ENCODE measurements at places on chromosomes 7 and 10. TPM values are rescaled to one million over a fixed set of nuclear protein-coding genes. Genes with fewer than 3 reads are reported as not detected.

PSD gene
- 5.6 TPM for total RNA-seq

GRCh38 chr10:81082621-81083376 is 545.1 kb downstream of the SH2D4B start:
- H3K4me1 ChIP-seq = no peaks in the 10 kb centered on the region
- no peaks in the 10 kb centered on the region for H3K36me3 ChIP-seq
- H3K27me3 ChIP-seq = no peaks in the 10 kb centered on the region
- no peak overlapping the region for H3K27ac ChIP-seq
- no peak overlapping the region for H3K4me3 ChIP-seq
- no peak for DNase-seq

GLI3 gene
- total RNA-seq = 31.1 TPM

- no peak for DNase-seq
- no peaks in the 10 kb centered on the region for H3K36me3 ChIP-seq
- no peak overlapping the region for H3K27ac ChIP-seq
- no peak overlapping the region for H3K4me3 ChIP-seq
- no peaks in the 10 kb centered on the region for H3K4me1 ChIP-seq
- H3K27me3 ChIP-seq = no peaks in the 10 kb centered on the region
These were observed 4.7 kb downstream of the PPP1R9A start for GRCh38 chr7:94912085-94912484.

ZNF316 gene
- 15.5 TPM for total RNA-seq

DNA sequence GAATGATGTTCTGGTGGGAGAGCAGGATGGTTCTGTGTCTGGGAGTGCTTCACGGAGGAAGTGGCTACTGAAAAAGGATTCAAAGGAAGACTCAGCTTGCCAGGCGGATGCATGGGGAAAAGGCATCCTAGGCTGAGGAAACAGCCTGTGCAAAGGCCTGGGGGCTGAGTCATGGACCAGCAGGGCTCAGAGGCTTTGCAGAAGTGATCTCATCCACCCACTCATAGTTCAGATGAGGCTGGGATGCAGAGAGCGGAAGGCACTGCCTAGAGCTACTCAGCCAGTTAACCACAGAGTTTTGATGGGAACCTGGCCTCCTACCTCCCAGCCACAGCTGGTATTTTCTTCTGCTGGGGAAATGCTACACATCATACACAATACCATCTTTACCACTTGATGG is 15.8 kb upstream of the ADAMTS14 start:
- no peaks in the 10 kb centered on the region for H3K4me1 ChIP-seq
- H3K27me3 ChIP-seq = no peaks in the 10 kb centered on the region
- no peak for DNase-seq
- H3K27ac ChIP-seq = no peak overlapping the region
- no peaks in the 10 kb centered on the region for H3K36me3 ChIP-seq

DNA sequence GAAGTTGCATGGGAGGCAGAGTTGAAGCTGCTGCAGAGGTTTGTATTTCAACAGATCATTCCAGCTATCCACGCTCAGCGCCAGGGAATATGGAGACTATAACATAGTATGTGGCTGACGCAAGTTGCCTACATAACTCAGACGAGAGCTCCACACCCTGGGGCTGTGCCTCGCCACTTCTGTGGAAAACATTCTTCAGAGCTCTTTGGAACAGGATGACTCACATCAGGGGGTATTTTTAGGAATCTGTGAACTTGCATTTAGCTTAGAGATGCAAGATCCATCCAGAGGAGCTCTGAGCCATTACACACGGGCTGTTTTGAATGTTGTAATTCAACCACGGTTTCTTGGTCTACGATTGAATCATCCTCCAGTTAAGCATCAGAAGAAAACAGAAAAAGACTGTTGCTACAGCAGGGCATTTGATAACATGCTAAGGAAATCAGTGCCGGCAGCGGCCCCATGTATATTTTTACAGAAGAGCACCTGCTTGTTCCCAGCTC is 481.5 kb upstream of the AKR1E2 start:
- no peak overlapping the region for H3K27ac ChIP-seq
- H3K27me3 ChIP-seq = no peaks in the 10 kb centered on the region
- H3K4me3 ChIP-seq = no peak overlapping the region
- DNase-seq = peak; percentile 23

DNA sequence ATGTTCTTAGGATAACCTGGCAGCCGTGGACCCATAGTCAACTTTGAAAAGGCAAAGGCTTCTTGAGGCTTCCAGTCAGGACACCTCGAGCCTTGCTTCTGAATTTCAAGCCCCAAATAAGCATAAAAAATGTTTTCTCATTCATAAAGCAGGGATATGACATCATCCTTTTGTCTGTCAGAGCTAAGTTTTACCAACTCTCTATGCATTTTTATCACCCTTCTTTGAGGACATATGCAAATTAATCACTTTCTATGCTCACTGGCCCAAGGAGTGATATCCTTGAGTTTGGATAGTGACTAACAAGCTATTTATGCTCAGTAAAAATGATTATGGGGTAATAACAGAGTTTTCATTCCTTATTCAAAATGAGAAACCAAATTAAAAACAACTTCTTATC is 159.4 kb downstream of the ANLN start:
- no peaks in the 10 kb centered on the region for H3K36me3 ChIP-seq
- no peak overlapping the region for H3K4me3 ChIP-seq
- no peak for DNase-seq
- H3K27me3 ChIP-seq = no peaks in the 10 kb centered on the region
- no peak overlapping the region for H3K27ac ChIP-seq

GCK gene
- total RNA-seq = 4.9 TPM

DNA sequence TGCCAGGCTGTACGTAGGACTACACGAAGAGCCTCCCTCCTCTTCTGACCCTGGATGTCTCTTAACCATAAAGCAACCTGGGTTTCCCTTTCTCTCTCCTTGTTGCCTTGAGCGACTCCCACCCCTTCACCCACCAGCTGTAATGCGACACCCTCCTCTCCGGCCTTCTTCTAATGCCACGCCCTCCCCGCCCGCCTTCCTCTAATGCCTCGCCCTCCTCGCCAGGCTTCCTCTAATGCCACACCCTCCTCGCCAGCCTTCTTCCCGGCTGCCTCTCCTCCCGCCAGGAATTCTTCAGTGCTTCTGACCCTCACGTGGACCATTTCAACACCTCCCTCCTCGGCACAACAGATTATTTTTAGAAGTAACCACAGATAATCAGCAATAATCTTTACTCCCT is 348.5 kb upstream of the SHH start:
- H3K4me1 ChIP-seq = no peaks in the 10 kb centered on the region
- 0 out of 2 replicates have a peak, but pooled peaks cover 2% of the 10 kb centered on the region for H3K27me3 ChIP-seq
- peak; percentile 23 for DNase-seq
- H3K27ac ChIP-seq = no peak overlapping the region

DNA sequence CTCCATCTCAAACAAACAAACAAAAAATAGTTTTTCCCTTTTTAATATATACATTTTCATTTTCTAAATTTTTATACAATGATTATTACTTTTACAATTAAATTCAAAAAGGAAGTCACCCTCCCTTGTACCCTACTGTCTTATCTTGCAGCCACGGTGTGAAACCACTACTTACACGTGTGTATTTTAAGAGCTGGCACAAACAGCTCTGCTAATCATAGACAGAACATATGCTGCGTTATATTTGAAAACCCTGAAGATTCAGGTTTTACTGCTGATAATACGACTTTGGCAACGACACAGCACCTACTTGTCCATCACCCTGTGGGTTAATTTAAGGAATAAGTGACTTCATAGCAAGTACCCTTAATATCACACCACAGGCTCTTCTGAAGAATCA is 991 bp downstream of the ANKRD61 start:
- H3K36me3 ChIP-seq = peaks cover 73% of the 10 kb centered on the region
- no peak overlapping the region for H3K27ac ChIP-seq
- H3K4me3 ChIP-seq = no peak overlapping the region
- DNase-seq = no peak
- no peaks in the 10 kb centered on the region for H3K27me3 ChIP-seq

- no peak overlapping the region for H3K4me3 ChIP-seq
- no peaks in the 10 kb centered on the region for H3K4me1 ChIP-seq
- DNase-seq = no peak
- no peak overlapping the region for H3K27ac ChIP-seq
These were observed 14.1 kb downstream of the BRI3 start for GRCh38 chr7:98295467-98296192.

DNA sequence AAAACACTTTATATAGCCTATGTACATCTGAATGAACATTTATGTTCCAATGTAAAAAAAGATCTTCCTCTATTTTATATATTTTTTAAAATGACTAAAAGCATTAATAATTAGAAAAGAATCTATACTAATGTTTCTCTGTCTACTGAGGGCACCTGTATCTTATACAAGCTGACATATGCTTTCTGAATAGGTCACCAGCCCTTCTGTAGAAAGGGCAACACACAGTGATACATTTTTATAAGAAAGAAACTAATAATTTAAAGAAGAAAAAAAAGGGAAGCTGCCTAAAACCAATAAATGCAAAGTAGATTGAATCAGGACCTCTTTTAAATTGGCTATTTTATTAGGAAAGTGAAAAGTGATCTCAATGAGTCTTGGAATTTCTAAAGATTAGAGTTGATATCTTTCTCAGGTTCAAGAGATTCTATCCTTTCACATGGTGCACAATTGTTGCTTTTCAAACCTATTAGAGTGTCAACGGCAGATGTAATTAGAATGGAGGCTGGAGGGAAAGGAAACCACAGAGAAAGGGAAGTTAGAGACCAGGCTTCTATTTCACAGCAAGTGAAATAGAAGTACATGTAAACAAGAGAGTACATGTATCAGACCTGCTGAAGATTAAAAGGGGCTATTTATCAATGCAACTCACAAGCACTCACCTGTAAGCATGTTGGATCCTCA is 6.3 kb downstream of the MTPN start:
- H3K27me3 ChIP-seq = no peaks in the 10 kb centered on the region
- no peak for DNase-seq
- H3K27ac ChIP-seq = no peak overlapping the region
- H3K36me3 ChIP-seq = no peaks in the 10 kb centered on the region

GRCh38 chr7:15389073-15389472 is 172.7 kb downstream of the AGMO start:
- H3K36me3 ChIP-seq = no peaks in the 10 kb centered on the region
- no peaks in the 10 kb centered on the region for H3K4me1 ChIP-seq

DNA sequence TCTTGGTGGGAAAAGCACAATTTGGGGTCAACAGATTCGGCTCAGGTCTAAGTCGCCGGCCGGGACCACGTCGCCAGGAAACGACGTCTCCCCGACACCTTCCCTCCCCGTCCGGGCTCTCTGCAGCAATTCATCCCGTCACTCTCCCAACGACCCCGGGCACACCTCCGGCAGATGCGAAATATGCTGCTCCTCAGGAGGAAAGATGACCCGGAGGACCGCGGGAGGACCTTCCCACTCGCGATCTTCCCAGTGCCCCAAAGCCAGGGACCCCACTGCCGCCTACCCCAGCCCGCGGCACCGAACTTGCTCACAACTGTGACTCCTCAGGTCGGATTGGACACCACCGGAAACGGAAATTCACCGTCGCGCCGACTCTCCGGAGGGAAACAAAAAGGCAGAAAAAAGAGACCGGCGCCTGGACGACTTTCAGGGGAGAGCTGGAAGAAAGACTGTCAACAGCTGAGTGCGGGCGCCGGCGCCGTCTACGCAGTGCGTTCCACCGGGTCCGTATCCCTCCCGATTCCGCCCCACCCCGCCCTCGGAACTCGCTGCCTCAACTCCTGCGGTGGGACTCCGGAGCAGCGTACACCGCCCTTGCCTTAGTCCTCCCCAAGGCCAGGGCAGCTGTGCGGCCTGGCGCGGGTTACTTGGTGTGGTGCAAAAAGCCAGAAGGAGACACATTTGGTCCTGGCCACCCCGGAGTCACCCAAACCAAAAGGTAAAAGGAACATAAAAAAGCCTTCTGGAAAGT is 13.8 kb upstream of the SEC24C start:
- peak overlapping the region; percentile 88 for H3K27ac ChIP-seq
- peak overlapping the region; percentile 98 for H3K4me3 ChIP-seq
- peaks cover 30% of the 10 kb centered on the region for H3K36me3 ChIP-seq
- peak; percentile 98 for DNase-seq
- H3K27me3 ChIP-seq = no peaks in the 10 kb centered on the region

- no peak overlapping the region for H3K4me3 ChIP-seq
- no peaks in the 10 kb centered on the region for H3K27me3 ChIP-seq
These were observed 61.4 kb upstream of the GPR158 start for GRCh38 chr10:25113191-25114035.

DNA sequence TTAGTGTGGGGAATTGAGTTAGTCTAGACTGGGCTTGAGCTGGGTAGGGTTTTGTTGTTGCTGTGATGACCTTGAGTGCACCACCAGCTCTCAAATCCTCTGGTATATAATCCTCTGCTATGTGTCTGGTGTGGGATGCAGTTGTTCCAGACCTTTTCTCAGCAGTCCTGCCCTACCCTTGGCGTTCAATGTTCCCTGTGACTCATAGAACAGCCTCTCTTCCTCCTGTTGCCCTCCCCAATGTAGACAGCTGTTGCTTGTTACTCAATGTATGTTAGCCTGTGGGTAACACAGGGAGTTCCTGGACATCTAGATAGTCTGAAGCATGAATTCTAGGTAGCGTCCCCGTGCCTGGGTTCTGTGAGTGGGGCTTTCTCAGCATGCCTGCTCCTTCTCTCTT is 19.8 kb downstream of the ACBD7 start:
- no peaks in the 10 kb centered on the region for H3K27me3 ChIP-seq
- H3K27ac ChIP-seq = no peak overlapping the region
- H3K36me3 ChIP-seq = peaks cover 3% of the 10 kb centered on the region
- H3K4me1 ChIP-seq = no peaks in the 10 kb centered on the region
- DNase-seq = no peak
- no peak overlapping the region for H3K4me3 ChIP-seq

- no peaks in the 10 kb centered on the region for H3K36me3 ChIP-seq
- no peaks in the 10 kb centered on the region for H3K4me1 ChIP-seq
- no peak overlapping the region for H3K27ac ChIP-seq
- H3K27me3 ChIP-seq = no peaks in the 10 kb centered on the region
These were observed 111.3 kb upstream of the DNAJB12 start for GRCh38 chr10:72466018-72466417.

- peaks cover 31% of the 10 kb centered on the region for H3K36me3 ChIP-seq
- H3K4me1 ChIP-seq = peaks cover 5% of the 10 kb centered on the region
- peak overlapping the region; percentile 75 for H3K27ac ChIP-seq
- DNase-seq = no peak
- no peaks in the 10 kb centered on the region for H3K27me3 ChIP-seq
- H3K4me3 ChIP-seq = peak overlapping the region; percentile 88
These were observed 431 bp downstream of the ZYX start for GRCh38 chr7:143381427-143382125.

HTR5A gene
- total RNA-seq = not detected

GRCh38 chr7:158097106-158097452 is 490.5 kb downstream of the PTPRN2 start:
- H3K27ac ChIP-seq = no peak overlapping the region
- H3K4me1 ChIP-seq = no peaks in the 10 kb centered on the region
- no peaks in the 10 kb centered on the region for H3K27me3 ChIP-seq
- peak; percentile 44 for DNase-seq
- H3K4me3 ChIP-seq = no peak overlapping the region
- H3K36me3 ChIP-seq = no peaks in the 10 kb centered on the region

DNA sequence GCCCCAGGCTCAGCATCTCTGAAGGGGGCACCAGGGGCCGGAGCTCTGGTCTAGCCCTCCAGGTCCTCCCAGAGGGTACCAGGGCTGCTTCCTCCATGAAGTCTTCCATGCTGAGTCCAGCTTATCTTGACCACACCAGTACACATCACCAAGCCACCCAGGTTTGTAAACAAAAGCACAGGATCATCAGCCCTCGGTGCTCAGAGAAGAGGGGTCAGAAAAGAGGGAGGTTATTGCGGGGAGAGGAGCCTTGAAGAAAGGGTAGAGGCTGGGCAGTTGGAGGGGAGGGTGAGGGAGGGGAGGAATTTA is 23.9 kb downstream of the AQP1 start:
- H3K27ac ChIP-seq = no peak overlapping the region
- peaks cover 6% of the 10 kb centered on the region for H3K4me1 ChIP-seq
- no peaks in the 10 kb centered on the region for H3K36me3 ChIP-seq
- H3K4me3 ChIP-seq = no peak overlapping the region
- no peaks in the 10 kb centered on the region for H3K27me3 ChIP-seq
- DNase-seq = no peak

Measured in H1 (cell line).